ENCODE measurements at places on chromosomes 5 and 9.

- DNase-seq: no peak
These were observed 27.6 kb upstream of the NREP start for GRCh38 chr5:111784491-111785181.

GRCh38 chr9:99037769-99038483, 67.0 kb upstream of the TGFBR1 start:
- no peak for DNase-seq

DNA sequence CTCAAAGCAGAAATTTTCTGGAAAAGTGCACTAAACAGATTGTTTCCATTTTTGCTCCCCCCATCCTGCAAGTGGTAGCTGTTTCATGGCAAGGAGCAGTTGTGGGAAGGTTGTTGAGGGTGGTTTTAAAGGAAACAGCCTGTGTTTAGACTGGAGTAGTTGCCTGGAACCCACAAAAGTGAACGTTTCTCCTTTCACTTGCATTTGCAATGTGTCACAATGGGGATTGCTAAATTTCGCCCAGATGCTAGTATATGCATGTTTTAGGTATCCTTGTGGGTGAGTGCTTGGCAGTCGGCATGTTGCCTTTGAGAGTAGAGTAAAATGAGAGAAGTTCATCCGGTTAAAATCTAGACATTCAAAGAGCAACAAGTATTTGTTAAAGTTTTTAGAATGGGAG, 1099.9 kb upstream of the DMAC1 start:
- no peak for DNase-seq

- no peak for DNase-seq
These were observed 4.6 kb downstream of the NMRK1 start for GRCh38 chr9:75083188-75083970.

DNA sequence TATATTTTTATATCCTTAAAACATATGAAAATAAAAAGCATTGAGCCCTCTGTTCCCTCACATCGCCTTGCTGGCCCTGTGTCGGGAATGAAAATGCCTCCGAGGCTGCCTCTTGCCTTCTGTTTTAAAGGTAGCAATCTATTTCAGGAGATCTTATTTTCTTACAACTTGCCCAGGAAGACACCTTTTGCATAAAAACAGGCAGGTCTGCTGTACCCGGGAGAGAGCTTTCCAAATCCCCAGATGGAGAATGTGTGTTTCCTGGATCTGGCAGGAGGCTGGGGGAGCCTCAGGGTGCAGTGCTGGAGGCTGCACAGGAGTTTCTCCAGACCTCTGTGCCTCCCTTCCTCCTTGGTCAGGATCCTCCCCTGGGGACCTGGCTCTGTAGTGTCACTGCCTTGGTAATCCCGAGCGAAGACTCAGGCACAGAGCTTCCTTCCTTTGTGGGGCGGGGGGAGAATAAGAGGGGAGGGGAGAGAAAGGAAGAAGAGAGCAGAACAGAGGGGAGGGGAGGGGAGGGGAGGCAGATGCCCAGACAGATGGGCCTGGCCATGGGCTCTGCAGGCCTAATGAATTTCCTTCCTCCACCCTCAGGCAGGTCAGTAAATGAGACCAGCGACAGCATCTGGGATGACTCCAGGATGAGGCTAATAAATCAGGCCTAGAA, 104.0 kb upstream of the BOD1 start:
- no peak for DNase-seq

- no peak for DNase-seq
These were observed 1114.9 kb upstream of the C9orf72 start for GRCh38 chr9:28688172-28688571.

All from activated T-helper 1 cell treated with anti-CD3 and anti-CD28 coated beads, Interleukin-2, amount 50 U/mL, for 16 hours (primary cell).